ENCODE measurements at places on chromosomes 1 and 21.

DNA sequence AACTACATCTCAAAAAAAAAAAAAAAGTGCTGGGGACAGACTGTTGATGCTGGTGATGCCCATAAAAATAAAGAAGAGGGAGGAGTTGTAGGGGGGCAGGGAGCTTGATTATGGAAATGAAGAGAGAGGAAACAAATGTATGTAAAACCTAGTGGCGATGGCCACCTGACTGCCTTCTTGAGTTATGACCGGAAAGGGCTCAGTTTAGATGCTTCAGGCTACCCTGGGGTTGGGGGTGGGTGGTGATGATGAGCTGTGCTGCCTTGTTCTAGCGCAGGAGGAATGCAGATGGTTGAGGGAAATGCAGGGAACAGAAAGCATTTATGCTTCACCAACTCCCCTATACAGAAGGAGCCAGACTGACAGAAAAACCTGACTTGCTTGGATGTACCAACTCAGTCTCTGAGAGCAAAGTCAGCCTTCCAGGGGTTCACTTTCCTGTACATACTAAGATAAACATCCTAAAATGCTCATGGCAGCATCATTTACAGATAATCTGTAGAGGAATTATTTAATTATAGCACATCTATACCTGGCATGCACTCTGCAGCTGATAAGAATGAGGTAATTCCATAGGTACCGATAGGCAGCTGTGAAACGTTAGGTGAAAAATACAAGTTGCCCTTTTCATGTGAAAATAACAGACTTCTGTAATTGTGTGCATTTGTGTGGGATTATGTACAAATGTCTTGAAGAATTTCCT, 8.0 kb upstream of the BCAR3 start:
- DNase-seq: no peak

DNA sequence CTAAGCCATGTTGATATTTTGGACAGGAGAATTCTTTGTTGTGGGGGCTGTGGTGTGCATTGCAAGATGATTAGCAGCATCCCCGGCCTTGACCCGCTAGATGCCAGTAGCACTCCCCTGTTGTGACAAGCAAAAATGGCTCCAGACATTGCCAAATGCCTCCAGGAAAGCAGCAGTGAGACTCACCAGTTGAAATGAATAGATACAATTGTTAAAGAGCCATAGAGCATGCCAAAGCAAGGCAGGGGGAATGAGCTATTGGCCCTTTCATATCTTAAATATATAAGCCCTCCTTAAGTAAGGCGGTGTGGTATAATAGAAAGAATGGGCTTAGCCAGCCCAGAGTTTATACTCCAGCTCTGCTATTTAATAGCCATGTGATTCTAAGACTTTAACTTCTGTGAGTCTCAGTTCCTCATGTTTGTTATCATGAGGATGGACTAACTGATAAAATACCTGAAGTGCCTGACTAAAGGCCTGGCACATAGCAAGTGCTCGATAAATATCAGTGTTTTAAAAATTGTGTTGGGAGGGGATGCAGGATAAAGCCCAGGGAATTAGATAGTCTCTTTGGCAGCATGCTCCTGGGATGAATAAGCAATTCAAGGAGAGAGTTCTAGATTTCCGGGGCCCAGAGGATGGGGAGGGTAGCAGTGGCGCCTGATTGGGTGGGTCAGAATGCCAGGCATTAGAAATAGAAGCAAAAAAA, 21.1 kb upstream of the RGS4 start:
- DNase-seq: no peak

GRCh38 chr1:217540321-217540720, 90.6 kb downstream of the GPATCH2 start:
- no peak for DNase-seq

GRCh38 chr1:34618381-34618780, 136.5 kb upstream of the GJB5 start:
- DNase-seq: no peak

- DNase-seq: no peak
These were observed 38.0 kb downstream of the KDM1A start for GRCh38 chr1:23057301-23057700.

DNA sequence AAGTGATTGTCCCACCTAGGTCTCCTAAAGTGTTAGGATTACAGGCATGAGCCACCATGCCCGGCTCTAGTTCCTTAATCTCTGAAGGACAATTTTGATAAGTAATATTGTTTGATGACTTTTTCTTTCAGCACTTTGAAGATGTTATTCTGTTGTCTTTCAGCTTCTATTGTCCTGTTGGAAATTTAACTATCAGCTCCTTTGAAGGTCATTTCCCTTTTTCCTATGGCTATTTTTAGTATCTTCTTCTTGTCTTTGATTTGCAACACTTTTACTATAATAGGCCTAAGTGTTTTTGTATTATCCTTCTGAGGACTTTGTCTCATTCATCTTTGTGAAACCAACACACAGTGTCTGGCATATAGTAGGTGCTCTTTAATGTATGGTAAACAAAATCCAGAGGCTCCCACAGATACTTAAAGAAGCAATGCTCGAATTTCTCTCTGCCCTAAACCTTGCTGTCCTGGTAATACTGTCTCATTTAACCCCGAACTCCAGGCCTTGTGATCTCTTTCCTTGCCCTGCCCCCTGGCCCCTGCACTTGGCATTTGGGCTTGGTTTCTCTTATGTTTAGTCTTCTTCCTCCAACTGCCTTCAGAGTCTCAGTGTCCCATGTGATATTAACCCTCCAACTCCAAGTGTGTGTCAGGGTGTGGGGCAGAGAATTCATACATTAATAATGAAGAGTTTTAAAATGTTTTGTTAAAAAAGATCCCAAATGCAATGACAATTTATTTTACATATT, 19.0 kb upstream of the AGO1 start:
- no peak for DNase-seq

DNA sequence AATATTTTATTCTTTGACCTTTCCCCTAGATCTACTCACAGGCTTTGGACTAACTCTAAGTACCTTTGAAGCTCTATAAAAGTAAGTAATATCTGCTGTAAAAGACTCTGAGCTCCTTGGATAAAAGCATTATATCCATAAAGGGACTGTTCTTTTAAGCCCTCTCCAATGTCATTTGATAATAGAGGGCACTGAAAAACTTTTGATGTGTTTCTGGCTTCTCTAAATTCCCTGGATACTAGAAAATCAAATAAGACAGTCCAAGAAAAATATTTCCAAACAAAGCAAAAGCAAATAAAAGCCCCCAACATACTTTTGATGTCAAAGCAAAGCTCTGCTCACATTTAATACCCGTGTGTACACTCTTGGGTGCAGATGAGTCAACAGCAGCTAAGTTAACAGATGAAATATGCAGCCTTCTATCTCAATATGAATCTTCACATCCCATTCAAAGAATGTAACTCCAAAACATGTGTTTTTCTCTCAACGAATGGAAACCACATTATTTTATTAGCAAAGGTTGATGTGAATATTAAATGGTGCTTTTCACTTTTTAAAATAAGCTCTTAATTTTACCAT, 230.3 kb downstream of the CENPF start:
- no peak for DNase-seq

GRCh38 chr1:16926491-16927073, 4.9 kb downstream of the CROCC start:
- DNase-seq: no peak

DNA sequence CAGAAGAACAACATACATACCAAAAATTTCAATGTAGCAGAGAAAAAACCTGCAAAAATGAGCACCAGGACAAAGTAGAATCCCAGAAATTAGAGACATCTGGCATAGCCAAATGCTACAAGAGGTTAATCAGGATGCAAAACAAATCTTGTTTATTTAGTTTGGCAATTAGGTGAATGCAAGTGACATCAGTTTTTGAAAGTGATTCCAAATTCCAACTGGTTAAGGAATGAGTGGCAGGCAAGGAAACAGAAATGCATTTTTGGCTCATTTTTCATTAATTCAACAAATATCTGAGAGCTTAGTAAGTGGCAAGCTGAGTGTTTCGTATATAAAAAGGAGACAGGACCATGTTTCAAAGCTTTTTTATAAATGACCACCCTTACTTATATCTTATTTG, 21.3 kb downstream of the SCAF4 start:
- DNase-seq: no peak

GRCh38 chr1:10915594-10915993, 96.9 kb upstream of the TARDBP start:
- no peak for DNase-seq

GRCh38 chr1:156097499-156098178, 15.4 kb upstream of the MEX3A start:
- no peak for DNase-seq

DNA sequence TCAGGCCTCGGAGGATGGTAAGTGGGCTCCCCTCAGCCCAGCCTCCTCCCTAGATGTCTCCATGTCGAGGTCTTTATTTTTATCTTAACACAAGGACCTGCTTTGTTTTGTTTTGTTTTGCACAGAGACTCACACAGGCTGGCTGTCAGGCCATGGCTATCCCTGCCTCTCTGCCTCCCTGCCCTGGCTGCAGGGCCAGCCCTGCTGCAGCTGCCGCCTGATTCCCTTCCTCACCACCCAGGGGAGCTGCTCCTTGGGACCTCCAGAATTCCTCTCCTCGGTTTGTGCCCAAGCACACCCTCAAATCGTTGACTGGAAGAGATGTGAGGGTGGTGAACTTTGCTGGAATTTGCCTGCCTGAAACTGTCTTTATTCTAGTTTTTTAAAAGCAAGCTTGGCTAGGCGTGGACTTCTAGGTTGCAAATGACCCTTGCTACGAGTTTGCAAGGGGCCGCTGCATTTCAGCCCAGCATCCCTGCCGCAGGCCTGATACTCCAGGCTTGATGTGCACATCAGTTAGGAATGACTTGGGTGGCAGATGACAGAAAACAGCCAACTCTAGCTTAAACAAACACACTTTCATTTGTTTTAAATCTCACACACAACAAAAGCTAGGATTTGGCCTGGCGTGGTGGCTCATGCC, 37.1 kb downstream of the WNT9A start:
- DNase-seq: no peak

DNA sequence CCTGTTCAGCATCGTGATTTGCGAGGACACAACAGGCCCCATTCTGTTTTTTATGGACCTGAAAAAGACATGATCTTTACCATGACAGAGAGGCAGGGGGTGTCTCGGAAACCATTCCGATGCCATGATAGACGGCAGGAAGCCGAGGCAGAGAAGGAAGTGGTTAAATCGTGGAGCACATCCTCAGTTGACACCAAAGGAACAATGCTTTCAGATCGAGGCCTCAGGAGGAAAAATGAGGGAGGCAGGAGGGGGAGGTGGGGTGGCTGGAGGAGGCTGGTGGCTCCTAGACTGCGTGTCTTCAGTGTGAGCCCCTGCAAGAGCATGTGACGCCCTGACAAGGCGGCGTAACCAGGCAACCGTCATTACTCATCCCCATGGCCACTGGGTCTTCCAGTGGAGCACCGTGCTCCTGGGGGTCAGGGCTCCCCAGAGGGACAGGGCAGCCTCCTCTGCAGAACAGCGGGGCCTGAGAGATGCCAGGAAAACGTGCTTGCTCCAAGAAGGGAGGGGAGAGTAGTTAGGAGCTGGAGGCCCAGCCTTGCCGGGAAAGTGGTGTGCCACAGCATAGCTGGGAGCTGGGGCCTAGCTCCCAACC, 172.8 kb upstream of the TMEM51 start:
- DNase-seq: no peak

DNA sequence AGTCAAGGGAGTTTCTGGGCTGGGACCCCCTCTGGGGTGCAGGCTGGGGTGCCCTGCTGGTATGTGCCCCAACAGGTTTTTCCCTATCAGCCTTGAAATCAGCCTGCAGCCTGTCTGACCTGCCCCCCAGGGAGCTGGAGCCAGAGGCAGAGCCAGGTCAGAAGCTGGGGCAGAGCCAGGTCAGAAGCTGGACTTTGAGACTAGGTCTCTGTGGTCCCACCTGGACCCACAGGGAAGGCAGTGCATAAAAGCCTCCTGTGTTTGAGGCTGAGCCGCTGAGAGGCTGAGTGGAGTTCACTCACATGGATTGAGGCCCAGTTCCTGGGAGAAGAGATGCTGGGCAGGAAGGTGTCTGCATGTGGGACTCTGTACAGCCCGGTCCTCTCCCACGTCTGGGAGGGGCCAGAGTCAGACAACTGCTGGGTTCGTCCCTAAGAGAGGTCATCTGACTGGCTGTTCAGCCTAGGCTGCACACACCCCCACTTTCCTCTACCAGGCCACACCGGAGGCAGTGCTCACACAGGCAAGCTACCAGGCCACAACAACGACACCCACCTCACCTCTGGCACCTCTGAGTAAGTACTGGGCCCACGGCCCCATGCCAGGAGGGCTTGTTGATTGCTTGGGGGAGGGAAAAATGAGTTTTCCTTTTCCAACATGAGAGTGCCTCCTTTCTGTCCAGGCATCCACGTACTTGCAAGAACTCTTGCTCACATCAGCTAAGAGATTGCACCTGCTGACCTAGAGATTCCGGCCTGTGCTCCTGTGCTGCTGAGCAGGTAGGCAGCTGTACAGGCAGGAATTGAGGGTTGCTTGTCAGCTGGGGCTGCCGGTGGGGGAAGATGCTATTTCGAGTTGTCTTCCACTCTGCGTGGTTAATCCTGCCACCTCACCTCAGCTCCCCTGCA, at the start of gene ANXA9:
Gene ANXA9 (plus strand): TSS at position 488 of the 908 bp plus-strand sequence. CDS start 814 bp downstream, outside the sequence.
- DNase-seq: peak; percentile 87

DNA sequence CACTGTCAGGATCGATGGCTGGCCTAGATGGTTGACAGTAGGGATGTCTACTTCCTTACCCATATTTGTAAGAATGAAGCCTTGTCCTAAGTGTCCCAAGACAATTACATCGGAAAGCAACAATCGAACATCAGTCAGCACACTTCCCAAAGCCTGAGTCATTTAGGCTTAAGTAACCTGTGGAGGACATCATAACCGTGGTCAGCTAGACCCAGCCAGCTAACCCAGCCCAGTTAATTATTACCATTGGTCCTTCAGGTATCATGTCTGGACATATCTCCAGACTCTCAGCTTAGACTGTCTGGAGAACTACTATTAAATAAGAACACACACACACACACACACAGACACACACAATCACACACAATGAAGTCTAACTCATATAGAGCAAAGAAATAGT, 264.7 kb downstream of the TRABD2B start:
- DNase-seq: peak; percentile 56

GRCh38 chr1:71657891-71658679, 577.2 kb upstream of the ZRANB2 start:
- DNase-seq: peak; percentile 4

DNA sequence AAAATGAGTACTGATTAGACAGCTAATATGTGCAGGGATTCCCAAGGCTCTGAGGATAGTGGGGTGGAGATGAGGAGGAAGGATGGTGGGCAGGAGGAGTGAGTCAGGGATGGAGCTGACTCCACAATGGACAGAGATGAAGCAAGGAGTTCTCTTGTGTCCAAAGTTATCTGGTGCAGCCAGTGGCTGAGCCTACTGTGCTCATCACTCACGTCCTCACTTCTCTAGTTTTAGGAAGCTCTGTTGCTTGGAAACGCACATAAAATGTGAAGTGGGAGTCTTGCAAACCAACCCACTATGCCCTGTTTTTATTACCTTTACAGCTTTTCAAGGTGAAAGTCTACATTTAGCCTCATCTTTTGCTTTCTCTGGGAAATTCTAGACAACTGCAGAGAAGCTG, 36.5 kb upstream of the SAMD13 start:
- no peak for DNase-seq

DNA sequence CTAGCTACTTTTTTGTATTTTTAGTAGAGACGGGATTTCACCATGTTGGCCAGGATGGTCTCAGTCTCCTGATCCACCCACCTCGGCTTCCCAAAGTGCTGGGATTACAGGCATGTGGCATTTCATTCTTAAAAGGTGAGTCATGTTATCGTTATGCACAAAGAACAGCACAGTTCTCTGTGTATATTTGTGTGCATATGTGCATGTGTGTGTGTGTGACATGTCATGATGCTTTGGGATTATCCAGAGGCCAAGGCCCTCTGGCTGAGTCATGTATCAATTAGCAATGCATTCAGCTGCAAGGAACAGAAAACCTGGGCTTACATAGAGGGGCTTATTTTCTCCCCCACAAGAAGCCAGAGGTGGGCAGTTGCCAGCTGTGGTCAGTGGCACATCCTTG, 301.7 kb upstream of the KAZN start:
- no peak for DNase-seq
